ENCODE measurements at places on chromosomes 2 and 18.

GRCh38 chr2:39476524-39476923 is 39.4 kb upstream of the MAP4K3 start:
- DNase-seq: no peak

GRCh38 chr2:98883780-98884211 is 52.2 kb downstream of the CRACDL start:
- no peak for DNase-seq

GRCh38 chr18:58298251-58299134 is 254.5 kb downstream of the NEDD4L start:
- no peak for DNase-seq

DNA sequence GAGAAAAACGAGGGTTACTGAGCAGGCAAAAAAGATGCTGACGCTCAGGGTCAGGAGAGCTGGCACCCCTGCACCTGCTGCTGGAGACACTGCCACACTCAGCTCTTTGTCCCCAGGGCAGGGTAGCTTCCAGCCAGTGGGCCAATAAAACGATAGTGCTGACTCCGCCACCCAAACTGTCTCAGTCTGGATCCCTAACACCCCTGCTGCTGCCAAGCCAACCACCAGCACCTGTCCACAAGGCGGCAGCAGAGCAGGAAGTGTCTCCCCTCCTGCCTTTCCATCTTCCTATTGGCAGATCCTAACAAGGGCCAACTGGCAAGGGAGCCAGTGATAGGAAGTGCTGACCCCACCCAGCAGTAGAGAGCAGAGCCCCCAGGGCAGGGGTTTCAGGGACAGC is 531.5 kb upstream of the SALL3 start:
- no peak for DNase-seq

- DNase-seq: no peak
These were observed 40.9 kb upstream of the KDM3A start for GRCh38 chr2:86400321-86400720.

GRCh38 chr2:149278161-149278871 is 52.1 kb upstream of the LYPD6 start:
- no peak for DNase-seq

DNA sequence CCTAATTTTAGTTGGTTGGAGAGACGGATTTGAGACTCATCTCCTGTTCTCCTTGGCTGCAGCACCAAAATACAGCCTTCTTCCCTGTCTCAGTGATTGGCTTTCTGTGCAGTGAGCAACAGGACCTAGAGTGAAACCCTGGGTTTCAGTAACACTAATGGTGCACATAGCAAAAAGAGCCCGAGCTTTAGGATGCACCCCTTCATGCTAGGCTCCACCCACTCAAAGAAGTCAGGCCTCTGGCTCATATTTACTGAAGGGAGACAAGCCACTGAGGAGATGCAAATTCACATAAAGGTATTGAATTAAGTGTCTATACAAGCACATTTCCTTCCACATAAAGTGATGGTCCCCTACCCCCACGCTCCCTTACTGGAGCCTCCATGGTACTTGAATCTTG is 131.9 kb upstream of the CHAC2 start:
- no peak for DNase-seq

DNA sequence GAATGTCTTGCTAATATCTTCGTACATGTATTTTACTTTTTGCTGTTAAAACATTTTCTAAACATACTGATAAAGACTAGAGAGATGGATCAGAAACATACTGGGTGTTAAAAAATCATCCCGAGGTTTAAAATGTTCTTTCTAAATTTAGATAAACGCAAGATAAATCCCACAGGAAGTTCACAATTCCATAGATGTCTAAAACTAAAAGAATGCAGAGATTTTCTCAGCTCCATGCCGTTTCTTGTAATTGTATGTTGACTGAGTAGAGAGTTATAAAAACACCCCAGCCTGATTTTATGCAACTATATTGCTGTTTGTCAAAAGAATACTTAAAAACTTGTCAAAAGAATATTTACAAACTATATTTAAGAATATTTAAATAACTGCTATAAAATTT is 455.7 kb downstream of the ARHGAP15 start:
- no peak for DNase-seq

- no peak for DNase-seq
These were observed 684.4 kb downstream of the ZEB2 start for GRCh38 chr2:143835481-143835880.

DNA sequence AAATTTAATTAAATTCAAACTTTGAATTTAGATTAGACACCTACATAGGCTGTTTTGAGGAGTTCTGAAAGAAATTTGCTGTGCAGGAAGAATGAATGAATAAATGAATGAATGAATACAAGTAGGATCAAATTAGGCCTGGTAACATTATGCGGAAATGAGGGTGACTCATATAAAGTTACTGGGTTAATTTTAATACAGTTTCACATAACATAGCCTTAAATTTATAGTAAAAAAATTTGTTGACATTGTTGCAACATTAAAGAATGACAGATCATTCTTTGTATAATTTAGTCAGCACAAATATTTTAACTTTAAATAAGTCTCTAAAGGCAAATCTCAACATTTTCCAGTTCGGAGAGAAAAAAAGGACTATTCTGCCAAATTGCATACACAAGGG is 1293.1 kb upstream of the SLC39A10 start:
- DNase-seq: no peak

DNA sequence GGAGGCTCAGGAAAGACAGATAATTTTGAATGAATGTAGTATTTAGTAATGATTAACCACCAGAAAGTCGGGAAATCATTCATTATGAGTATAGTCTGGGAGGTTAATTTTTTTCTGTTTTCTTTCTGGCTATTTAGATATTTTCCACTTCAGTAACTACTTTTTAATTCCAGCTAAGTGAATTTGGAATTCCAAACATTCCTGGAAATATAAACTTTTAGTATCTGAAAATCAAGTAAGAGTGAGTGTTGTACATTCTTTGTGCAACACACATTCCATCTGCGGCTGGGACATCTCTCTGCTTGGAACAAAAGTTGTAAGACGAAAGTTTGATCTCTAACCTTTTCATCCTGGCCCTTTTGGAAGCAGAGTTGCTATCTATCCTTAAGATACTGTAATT is 275.7 kb upstream of the SPRED2 start:
- DNase-seq: no peak

- no peak for DNase-seq
These were observed 91.2 kb downstream of the SMAD7 start for GRCh38 chr18:48859311-48860268.

- DNase-seq: no peak
These were observed 108.0 kb downstream of the RNF152 start for GRCh38 chr18:61784834-61785233.

DNA sequence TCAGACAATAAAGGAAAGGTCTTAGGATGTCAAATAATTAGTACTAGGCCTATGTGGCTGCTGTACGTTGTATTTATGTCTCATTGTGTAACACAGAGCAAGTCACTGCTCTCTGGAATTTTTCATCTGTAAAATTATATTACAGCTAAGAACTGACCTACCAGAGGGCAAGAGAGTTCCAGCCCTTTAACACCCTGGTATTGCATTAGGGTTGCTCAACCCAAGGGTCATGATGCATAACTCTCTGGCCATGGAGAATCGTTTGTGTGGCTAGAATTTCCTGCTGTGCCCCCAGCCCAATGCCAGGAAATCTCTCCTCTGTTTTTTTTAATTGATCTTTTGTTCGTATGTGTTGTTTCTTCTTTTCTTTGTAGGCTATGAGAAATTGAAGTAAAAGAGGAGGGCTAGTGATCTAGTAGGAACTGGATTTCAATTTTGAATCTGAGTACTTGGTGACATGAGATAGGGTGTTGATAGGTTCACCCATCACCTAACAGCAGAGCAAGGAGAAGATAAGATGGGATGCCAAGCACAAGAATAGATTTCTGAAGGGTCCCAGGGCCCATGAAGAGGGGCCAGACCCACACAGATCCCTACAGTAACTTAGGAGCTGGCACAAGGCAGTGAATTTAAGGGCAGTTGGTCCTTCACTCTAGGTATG is 571.2 kb upstream of the TNP1 start:
- no peak for DNase-seq

GRCh38 chr2:61811821-61812220 is 42.0 kb downstream of the FAM161A start:
- DNase-seq: no peak

DNA sequence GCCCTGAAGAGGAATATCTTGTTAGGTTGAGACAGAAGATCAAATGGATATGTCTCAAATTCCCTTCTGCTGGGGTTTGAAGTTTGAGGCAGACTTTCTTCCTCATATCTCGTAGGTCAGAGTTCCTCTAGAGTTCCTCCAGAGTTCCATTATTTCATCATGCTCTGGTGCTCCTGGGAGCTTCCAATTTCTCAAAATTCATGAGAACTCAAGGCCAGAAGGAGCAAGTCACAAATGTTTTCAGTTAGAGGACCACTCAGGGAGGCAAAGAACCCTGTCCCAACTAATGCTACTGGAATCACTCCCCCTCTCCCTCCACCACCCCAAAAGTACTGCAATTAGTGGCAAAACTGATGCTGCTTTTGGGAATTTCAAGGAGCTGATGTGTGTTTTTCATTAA is 115.7 kb upstream of the RBMS1 start:
- no peak for DNase-seq

DNA sequence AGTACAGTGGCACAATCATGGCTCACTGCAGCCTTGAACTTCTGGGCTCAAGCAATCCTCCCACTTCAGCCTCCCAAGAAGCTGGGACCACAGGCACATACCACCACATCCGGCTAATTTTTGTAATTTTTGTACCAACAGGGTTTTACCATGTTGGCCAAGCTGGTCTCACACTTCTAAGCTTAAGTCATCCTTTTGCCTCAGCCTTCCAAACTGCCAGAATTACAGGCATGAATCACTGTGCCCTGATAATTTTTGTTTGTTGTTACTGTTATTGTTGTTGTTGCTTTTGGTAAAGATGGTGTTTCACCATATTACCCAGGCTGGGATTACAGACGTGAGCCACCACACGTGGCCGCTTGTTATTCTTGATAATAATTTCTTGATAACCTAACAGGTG is 10.5 kb upstream of the COBLL1 start:
- no peak for DNase-seq

DNA sequence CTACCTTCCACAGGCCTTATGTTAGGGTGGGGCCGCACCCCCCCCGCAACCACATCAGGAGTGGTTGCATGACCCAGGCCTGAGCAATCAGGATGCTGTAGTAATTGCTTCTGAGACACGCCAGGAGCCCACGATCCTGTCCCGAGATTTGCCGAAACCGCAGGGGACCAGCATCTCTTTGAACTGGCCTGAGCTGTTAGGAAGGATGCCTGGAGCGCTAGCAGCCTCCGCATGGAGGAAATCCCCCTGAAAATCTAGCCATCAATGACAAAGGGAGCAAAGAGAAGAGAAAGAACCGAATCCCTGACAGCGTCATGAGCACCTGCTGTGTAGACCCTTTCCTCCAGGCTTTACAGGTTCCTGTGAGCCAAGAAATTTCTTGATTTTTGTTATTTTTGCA is 8.7 kb upstream of the TEX44 start:
- no peak for DNase-seq

- DNase-seq: no peak
These were observed 1101.0 kb upstream of the FANCL start for GRCh38 chr2:59342166-59342565.

DNA sequence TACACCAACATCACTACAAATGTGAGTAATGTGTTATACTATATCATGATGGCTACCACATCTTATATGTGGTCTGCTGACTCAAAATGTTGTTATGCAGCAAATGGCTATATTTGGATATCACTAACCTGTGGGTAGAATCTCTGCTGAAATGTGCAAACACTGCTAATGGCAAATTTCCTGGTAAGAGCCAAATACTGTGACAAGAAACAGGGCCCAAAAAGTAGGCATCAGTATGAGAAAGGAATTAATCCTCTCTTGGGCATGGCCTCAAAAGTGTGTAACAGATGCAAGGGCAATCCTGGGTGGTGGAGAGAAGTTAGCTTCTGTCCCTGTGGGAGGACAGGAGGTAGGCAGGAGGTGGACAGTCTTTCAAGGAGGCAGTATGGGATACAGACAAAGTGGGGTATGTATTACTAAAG is 13.3 kb downstream of the ATF2 start:
- no peak for DNase-seq

GRCh38 chr2:21228041-21228895 is 104.5 kb downstream of the TDRD15 start:
- DNase-seq: no peak

DNA sequence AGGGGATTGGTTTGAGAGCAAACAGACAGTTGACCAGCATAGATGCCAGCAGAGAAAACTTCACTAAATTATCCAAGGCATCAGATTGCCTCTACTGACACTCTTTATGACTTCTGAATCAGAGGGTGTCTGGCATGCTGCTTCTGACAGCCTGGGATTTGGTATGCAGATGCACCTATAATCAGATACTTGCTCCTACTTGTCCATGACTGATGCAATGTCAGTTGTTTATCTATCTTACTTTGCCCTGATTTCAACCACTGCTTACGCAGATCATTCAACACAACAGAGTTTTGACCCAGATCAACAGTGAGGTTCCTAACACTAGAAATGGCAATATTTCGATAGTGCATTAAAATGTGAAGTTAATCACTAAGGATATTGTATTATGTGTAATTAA is 22.6 kb upstream of the CALCRL start:
- DNase-seq: no peak

GRCh38 chr2:70965506-70965905 is 12.9 kb upstream of the ANKRD53 start:
- DNase-seq: no peak

DNA sequence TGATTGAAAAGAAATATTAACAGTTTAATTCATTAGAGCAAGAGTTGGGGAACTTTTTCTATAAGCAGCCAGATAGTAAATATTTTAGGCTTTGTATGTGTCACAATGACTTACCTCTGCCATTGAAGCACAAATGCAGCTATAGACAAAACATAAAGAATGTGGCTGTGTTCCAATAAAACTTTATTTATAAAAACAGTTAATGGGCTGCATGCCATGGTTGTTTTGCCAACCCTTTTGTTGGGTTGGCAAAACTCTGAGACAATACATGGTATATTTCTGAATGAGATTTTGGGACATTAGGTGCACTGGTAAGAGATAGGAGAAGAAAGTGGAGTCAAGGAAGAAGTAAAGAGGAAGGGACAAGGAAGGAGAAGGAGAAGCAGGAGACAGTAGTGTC is 61.8 kb upstream of the CERS6 start:
- DNase-seq: no peak

- no peak for DNase-seq
These were observed 1.4 kb downstream of the PSME4 start for GRCh38 chr2:53969285-53969967.

DNA sequence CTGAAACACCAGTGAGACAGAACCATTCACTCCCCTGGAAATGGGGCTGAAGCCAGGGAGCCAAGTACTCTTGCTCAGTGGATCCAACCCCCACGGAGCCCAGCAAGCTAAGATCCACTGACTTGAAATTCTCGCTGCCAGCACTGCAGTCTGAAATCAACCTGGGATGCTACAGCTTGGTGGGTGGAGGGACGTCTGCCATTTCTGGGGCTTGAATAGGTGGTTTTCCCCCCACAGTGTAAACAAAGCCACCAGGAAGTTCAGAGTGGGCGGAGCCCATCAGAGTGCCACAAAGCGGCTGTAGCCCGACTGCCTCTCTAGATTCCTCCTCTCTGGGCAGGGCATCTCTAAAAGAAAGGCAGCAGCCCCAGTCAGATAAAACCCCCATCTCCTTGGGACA is 292.8 kb downstream of the LNPK start:
- DNase-seq: no peak

- DNase-seq: no peak
These were observed 17.0 kb downstream of the ITSN2 start for GRCh38 chr2:24343225-24343882.

- no peak for DNase-seq
These were observed 175.5 kb downstream of the SETBP1 start for GRCh38 chr18:44856157-44856556.

Measured in left colon (tissue), 2 donors.